Right lobe of liver (tissue), 6 donors: ENCODE measurements at places on chromosomes 2 and 18.
A peak's percentile ranks its signal among the peaks of the same experiment; 100 is the strongest.

GRCh38 chr18:63312737-63313395, 6.7 kb downstream of the BCL2 start:
- no peak for DNase-seq

GRCh38 chr2:27380626-27381545, at the start of gene ZNF513:
TSS of gene ZNF513 (minus strand) at chr2:27380734. CDS start at chr2:27380526, 208 bp downstream.
- peak; percentile 99 for DNase-seq

- peak; percentile 14 for DNase-seq
Observed at GRCh38 chr2:10493075-10493633, 45.0 kb upstream of the ODC1 start.

- no peak for DNase-seq
Observed at GRCh38 chr2:25354116-25354515, 12.4 kb upstream of the DNMT3A start.

GRCh38 chr2:11377928-11378545, 33.6 kb upstream of the ROCK2 start:
- DNase-seq, result no peak

DNA sequence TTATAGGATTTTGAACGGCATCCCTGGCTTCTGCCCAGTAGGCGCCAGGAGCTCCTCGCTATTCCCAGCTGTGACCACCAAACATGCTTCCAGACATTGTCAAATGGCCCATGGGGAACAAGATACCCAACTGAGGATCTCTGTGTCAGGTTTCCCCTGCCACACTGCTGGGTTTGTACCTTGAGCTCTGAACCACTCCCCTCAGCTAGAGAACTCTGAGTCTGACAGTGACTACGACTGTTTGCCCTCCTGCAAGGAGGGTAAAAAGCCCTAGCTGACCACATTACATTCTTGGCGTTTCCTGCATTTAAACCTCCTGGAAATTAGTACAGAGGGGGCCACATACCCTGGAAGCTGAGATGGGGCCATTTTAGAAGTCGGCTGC, 12.4 kb downstream of the LRRFIP1 start:
- DNase-seq, result no peak

GRCh38 chr18:31577195-31577594, 14.5 kb upstream of the TTR start:
- DNase-seq, result no peak

DNA sequence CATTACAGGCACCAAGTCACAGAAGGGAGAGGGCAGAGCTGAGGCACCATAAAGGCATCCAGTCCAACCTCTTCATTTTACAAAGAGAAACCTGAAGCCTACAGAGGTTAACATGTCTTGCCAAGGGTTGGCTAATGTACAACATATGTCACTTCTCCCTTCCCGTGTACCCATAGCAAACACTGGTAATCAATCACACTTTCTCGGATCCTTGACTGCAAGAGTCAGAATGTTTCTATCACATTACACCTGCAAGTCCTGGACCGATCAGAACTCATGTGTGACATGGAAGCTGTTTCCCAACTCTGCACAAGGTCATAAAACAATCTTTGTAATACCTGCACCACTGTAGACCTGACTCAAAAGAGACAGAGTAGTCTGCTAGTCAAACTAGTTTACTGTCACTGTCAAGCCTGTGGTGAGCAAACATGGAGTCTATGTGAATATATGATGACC, 6.0 kb downstream of the ANKRD44 start:
- no peak for DNase-seq

- peak; percentile 43 for DNase-seq
Observed at GRCh38 chr2:97267411-97268074, 154.6 kb downstream of the ANKRD36 start.

GRCh38 chr2:201059961-201060755, 11.3 kb downstream of the HYCC2 start:
- no peak for DNase-seq

DNA sequence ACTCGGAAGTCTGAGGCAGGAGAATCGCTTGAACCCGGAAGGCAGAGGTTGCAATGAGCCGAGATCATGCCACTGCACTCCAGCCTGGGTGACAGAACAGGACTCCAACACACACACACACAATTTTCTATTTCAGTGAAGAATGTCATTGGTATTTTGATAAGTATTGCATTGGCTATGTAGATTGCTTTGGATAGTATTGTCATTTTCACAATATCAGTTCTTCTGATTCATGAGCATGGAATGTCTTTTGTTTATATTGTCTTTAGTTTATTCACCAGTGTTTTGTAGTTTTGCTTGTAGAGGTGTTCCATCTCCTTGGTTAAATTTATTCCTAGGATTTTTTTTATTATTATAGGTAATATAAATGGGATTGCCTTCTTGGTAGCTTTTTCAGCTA, 693.4 kb upstream of the SYT4 start:
- no peak for DNase-seq

- DNase-seq, result no peak
Observed at GRCh38 chr18:9069601-9070000, 32.9 kb upstream of the NDUFV2 start.

DNA sequence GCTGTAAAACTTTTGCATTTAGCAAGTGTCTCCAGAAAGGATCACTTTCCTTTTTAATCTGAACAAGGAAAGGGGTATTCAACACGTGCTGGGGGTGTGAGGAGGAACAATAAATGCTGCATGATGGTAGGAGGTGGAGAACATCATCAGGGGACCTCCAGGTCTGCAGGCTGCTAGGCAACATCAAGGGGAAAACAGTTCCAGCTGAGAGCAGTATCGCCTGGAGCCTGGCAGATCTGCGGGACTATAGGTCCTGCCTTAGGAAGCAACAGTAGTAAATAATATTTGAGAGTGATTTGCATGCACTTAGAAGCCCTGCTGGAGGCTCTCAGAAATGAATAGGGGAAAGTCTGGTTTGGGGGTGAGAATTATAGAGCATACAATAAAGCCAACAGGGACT, 175.6 kb downstream of the SUCLG1 start:
- no peak for DNase-seq
